ENCODE measurements at places on chromosomes 7 and 10.

DNA sequence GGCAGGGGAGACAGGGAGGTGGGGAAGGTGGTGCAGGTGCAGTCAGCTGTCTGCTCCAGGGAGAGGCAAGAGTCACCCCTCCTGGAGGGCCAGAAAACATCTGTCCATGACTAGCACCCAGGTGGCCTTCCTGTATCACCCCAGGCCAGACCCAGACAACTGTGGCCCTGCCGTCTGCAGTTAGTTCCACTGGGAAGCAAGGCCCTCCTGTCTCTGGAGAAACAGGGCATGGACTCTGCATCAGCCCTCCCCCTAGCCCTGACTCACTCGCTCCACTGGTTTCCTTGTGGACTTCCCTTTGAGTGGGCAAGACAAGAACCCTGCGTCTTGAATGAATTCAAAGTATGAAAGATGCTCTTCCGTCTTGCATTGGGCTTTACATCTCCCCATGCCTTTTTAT is 12.6 kb downstream of the TBATA start:
- no peak for DNase-seq

GRCh38 chr7:37007691-37008090 is 283.4 kb upstream of the AOAH start:
- DNase-seq, result no peak

DNA sequence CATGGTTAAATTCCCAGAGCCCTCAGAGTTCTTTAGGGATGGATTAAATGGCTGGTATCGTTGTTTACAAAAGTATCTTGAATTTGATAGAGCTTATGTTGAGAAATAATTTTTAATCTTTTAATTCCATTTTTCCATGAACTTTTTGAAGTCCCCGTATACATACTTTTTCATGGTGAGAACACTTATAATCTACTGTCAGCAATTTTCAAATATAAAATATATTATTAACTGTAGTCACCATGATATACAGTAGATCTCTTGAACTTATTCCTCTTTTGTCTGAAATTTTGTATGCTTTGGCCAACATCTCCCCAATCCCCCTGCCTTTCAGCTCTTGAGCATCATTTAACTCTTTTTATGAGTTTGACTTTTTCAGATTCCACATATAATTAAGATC is 9.4 kb downstream of the EFCAB10 start:
- no peak for DNase-seq

- no peak for DNase-seq
Observed at GRCh38 chr7:3028071-3028757, 15.5 kb downstream of the CARD11 start.

DNA sequence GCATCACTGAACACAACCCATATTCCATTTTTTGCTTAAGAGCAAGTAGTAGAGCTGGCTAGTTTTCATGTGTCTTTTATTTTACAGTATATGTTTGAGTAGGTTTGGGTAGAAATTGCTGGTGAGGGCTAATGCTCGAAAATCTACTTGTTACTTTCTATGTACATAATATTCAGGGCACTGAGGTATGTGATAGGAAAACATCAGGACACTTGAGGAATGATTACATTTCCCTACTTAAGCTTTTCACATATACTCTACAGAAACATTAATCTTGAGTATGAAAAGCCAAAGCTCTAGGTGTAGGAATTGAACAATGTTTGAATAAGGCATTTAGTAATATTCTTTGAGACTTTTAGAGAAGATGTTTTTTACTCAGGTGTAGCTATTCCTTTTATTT is 73.6 kb downstream of the POU6F2 start:
- DNase-seq, result no peak

GRCh38 chr10:56095506-56096225 is 265.4 kb downstream of the ZWINT start:
- DNase-seq, result no peak

GRCh38 chr7:1460821-1461645 is 1.8 kb upstream of the MICALL2 start:
- no peak for DNase-seq

DNA sequence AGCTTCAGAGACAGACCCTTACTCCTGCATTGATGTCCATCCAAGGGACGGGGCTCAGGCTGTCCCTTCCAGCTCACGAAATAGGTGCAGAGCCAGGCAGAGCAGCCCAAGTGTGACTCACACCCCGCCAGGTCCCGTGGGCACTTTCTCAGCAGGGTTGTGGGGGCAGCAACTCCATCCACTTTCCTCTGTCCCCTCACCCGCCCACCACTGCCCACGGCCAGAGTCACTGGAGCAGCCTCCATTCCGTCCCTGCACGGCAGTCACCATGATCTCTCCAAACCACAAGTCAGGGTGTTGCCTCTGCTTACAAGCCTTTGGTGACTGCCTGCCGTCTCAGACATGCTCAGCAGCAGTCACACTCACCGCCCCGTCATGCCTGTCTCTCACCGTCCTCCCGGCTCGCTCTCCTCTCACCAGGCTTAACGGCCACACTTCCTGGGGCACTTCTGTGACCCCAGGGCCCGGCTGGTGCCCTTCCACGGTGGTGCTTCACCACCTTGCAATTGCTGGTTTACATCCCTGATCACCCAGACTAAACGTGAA is 39.3 kb downstream of the CALML3 start:
- DNase-seq, result peak; percentile 18

Data from activated CD4-positive, CD25-positive, alpha-beta regulatory T cell (primary cell).